Psoas muscle (tissue), 8 donors: ENCODE measurements at places on chromosomes 12 and 14.
A peak's percentile ranks its signal among the peaks of the same experiment; 100 is the strongest.

- DNase-seq: peak; percentile 87
Measured at GRCh38 chr14:104723651-104724406, at the start of gene ADSS1. Gene ADSS1, plus strand, starts transcription at chr14:104724229. Its CDS starts 42 bp downstream, at chr14:104724271.

DNA sequence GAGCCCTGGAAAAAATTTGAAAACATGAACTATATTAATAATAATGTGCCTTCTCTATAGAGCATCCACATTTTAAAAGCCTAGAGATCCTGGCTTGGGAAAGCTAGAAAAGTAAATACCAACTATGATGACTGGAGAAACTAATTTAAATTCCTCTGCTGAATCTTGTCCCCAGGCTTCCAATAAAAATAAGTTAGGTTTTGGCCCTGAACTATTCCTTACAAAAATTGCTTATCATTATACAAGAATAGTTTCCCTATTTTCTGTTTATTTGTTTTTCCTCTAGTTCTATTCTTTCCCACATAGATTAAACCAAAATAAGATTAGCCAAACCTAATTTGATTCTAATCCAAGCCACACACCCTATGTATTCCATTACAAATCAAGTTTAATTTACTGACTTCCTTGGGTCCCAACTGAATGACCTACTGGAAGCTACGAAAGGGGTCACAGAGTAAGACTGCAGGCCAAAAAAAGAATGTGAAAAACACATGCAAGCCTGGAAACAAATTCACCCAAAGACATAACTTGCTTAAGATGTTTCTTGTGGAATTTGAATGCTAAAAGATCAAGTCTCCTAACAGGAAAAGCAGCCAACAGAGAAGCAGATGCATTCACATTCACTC is 133.0 kb downstream of the PAWR start:
- DNase-seq: no peak

GRCh38 chr12:4320497-4320852 is 538 bp upstream of the TIGAR start:
- no peak for DNase-seq

- DNase-seq: no peak
Measured at GRCh38 chr14:51458563-51458955, 193.2 kb upstream of the FRMD6 start.

GRCh38 chr12:11592484-11592883 is 57.0 kb upstream of the ETV6 start:
- DNase-seq: no peak
